ENCODE measurements at places on chromosomes 12 and 14. TPM values are rescaled to one million over a fixed set of nuclear protein-coding genes. Genes with fewer than 3 reads are reported as not detected.
A peak's percentile ranks its signal among the peaks of the same experiment; 100 is the strongest.

The OAS2 gene
- total RNA-seq, result 3.4 TPM

The PRKD1 gene
- total RNA-seq, result not detected

The C3AR1 gene
- not detected for total RNA-seq

The NDRG2 gene
- 16.0 TPM for total RNA-seq

The VWF gene
- under 0.01 TPM for total RNA-seq

The KRT2 gene
- not detected for total RNA-seq

The RPS6KL1 gene
- 9.4 TPM for total RNA-seq

The SEL1L gene
- total RNA-seq, result 13.3 TPM

The WSCD2 gene
- not detected for total RNA-seq

The TRPV4 gene
- total RNA-seq, result 0.05 TPM

The RNASE1 gene
- 7.7 TPM for total RNA-seq

The TM7SF3 gene
- total RNA-seq, result 146 TPM

The LBHD2 gene
- not detected for total RNA-seq

DNA sequence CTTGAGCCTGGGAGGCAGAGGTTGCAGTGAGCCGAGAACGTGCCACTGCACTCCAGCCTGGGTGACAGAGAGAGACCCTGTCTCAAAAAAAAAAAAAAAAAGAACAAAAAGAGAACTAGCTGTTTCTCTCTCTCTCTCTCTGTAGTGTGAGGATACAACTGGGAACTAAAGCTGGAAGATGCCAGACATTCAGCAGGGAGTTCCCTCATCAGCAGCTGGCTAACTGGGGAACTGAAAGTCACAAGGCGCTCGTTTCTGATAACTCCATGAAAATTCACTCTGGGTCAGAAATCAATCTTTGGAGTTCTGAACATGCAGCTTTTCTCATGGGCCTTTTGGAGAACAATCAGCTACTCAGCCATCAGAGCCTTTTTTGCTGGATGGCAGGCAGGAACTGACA, 43.5 kb upstream of the MAP1LC3B2 start:
- no peak for DNase-seq

GRCh38 chr12:114400361-114400811, 5.6 kb downstream of the TBX5 start:
- no peak for DNase-seq

DNA sequence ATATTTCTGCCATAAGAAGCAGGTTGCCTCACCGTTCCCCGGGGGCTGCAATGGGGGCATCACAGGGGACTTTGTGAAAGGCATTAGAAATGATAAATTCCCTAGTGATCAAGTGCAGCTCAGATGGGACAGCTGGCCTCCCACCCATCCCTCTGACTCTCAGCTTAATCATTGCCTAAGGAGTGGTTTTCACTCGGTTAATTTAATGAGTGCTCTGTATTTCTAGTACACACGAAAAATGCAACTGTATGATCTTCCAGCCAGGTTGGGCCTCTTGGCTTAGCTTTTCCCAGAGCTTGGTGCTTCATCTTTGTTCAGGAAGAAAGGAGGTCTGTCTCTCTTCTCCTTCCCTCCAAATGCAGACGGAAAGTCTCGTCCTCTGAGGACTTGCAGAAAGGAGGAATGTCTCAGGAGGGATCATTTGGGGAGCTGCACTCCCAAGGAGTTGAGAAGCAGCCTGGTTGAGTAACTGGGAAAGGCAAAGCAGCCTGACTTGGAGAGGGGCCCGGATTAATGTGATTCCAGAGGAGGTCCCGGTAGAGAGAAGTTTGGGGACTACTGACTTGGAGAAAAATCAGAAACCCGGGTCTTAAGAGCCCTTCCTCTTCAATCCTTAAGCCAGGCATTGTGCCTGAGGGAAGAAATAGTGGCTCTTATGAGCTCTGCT, 7.2 kb downstream of the CD9 start:
- DNase-seq, result no peak

DNA sequence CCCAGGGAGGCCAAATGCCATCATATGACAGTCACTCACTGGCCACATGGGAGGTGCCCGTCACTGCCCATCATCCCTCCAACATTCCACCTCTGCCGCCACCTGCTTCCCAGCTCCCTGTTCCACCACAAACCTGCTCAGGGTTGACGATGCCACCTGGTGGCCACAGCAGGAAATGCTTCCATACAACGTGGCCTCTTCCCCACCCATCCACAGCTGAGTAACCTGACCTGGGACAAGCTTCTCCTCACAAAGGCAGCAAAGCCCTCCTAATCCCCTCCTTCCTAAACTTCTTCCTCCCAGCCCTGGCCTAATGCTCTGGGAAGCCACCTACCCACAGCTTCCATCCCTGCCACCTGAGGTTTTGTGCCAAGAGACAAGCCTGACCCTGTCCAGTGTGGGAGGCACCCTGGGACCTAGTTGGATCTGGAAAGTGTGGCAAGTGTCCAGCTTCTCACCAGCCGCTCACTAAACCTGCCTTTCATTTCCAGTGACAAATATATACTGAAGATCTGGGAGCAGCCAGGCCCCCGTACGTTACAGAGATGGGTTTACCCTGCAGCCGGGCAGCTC, 4.3 kb downstream of the DEGS2 start:
- peak; percentile 75 for DNase-seq

- DNase-seq, result no peak
Observed at GRCh38 chr12:123829561-123829960, 67.5 kb downstream of the DNAH10 start.

- peak; percentile 38 for DNase-seq
Observed at GRCh38 chr12:119528241-119528640, 65.3 kb upstream of the TMEM233 start.

DNA sequence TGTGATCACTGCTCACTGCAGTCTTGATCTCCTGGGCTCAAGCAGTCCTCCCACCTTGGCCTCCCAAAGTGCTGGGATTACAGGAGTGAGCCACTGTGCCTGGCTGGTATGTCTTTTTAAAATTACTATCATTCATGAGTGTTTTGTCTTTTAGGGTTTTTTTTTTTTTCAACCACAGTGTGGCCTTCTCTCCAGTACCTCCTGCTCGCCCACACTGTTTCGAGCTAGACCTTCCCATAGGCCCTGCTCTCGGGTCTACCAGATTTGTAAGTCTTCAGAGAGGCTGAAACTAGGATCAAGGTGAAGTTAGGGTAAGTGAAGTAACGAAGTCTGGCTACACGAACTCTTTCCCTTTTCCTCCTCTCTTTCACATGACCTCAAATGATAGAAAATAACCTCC, 1.5 kb downstream of the BIN2 start:
- no peak for DNase-seq

- DNase-seq, result no peak
Observed at GRCh38 chr14:91397965-91398591, 19.5 kb downstream of the CCDC88C start.

- no peak for DNase-seq
Observed at GRCh38 chr12:52200781-52201450, 9.1 kb upstream of the KRT80 start.

GRCh38 chr12:109968801-109969200, 27.4 kb downstream of the GIT2 start:
- DNase-seq, result no peak

DNA sequence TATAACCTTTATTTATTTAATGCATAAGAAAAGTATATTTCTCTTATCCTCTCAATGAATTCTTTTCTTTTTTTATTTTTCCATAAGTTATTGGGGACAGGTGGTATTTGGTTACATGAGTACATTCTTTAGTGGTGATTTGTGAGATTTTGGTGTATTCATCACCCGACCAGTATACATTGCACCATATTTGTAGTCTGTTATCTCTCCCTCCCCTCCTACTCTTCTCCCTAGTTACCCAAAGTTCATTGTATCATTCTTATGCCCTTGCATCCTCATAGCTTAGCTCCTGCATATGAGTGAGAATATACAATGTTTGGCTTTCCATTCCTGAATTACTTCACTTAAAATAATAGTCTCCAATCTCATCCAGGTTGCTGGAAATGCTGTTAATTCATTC, 1900.0 kb upstream of the SEL1L start:
- no peak for DNase-seq

DNA sequence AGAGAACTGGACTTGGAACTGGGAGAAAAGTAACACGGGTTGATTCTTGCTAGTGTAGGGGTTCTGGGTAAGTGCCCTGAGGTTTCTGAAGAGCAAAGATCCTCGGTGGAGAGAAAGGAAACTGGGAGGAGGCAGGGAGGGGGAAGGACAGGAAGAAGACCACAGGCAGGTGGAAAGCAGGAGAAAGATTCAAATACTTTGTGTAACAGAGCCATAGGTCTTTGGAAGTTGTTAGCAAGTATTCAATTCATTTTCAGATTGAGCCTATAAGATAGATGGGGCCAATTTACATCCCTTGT, 1.3 kb downstream of the PNP start:
- no peak for DNase-seq

GRCh38 chr12:47778881-47779280, 5.8 kb downstream of the SLC48A1 start:
- no peak for DNase-seq

- no peak for DNase-seq
Observed at GRCh38 chr12:52229836-52230343, 3.2 kb upstream of the KRT7 start.

DNA sequence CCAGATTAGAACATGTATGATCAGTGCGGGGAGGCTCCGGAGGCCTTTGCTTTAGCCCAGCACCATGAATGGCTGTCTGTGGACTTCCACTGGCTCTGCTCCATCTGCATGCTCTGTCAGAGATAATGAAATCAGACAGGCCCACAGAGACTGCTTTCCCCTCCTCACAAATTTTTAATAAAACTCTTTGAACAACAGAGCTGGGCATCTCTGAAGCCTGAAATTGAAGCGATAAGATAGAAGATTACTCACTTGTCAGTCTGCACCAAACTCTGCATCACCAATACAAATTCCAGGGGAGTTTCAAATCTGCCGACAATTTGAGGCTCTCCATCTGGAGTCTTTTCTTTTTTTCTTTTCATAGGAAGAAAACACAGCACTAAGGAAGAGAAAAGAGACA, 110.0 kb downstream of the DYRK2 start:
- DNase-seq, result no peak

- no peak for DNase-seq
Observed at GRCh38 chr12:6822426-6823135, 960 bp downstream of the GPR162 start.

GRCh38 chr12:58365087-58365390, 423.7 kb downstream of the ATP23 start:
- no peak for DNase-seq

DNA sequence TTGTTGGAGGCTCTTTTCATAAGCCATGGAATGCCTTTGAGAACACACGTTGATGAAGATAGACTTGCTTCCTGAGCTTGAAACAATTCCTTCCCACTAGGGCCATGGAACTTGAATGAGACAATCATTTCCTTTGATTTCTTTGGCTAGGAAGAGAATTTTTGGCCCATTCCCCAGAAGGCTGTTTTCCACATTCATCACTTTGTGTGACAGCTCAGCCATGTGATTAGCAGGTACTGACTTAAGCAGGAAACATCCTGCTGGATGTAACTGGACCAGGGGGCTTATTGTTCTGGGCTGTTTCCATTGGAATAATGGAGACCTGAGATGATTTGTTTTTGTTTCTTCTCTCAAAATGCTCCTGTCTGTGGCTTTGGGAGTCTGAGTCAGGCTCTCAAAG, 469.8 kb upstream of the SEL1L start:
- no peak for DNase-seq

GRCh38 chr14:103384450-103385151, 614 bp upstream of the MARK3 start:
- no peak for DNase-seq

DNA sequence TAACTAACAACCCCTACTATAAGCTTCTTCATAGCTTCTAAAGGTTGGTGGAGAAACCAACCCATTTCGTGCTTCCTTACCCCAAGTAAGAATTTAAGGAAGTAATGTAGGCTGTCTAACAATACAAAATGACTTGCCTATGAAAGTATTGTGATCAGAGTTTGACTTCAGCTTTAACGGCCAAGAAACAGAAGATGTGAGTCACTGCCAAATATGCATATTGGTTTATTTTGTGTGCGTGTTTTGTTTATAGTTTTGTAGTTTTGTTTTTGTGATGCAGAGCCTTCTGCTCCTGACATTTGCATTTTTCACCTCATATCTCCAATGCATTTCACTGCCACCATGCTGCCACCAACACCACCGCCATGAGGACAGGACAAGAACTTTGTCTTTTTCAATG, 146.0 kb downstream of the FBXL14 start:
- no peak for DNase-seq

DNA sequence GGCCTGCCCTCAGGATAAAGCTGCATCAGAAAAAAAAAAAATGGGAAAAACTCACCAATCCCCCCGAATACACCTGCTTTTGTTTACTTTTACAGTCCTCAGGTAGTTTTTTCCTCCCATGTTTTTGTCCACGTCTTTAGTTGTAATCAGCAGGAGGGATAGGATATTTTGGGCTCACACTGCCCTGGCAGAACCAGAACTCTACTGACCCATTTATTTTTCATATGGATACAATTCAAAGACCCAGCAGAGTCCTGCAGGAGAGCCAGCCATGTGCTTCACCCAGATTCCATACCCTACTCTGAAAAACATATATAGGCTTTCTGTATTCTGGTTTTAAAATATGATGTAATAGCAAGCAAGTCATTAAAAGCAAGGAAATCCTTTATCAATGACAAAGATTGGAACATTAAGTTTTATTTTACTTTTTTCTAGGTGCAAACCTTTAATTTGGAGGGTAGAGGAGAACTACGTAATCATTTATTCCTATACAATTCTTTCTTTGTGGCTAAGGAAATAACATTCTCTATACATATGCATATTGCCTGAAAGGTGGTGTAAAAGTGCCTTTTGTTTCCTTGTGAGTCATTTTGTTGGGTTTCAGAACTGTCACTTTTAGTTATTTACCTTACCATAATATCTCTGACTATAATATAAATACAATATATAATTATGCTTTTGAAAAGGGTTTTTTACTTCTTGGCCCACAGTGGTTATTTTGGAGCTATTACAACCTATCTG, 19.1 kb downstream of the DACT1 start:
- DNase-seq, result no peak

DNA sequence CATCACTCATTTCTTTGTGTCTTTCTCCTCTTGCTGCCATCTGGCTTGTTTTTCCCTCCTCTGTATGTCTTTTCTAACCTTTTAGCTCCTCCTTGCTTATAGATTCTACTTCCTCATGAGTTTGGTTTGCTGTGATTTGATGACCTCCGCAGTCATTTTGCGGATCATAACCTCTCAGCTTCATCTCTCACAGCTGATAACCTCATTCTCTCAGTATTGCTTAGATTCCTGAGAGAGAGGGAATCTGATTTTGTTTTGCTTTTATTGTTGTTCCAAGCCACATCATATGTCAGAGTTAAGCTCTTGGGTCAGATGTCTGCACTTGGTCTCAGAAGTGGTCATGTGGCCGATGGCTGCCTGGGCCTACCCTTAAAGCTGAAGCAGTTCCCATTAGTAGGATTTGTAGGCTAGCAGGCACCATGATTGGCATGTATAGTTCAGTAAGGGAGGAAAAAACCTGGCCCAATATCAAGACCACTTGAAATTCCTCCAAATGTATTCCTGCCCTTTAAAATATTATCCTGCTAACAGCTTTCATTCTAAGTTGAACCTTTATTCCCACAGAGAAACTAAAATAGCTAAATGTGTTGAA, 13.5 kb downstream of the ZNF664 start:
- DNase-seq, result no peak

GRCh38 chr12:79547735-79548609, 142.8 kb downstream of the PAWR start:
- peak; percentile 85 for DNase-seq

All from HT-29 (cell line).